ENCODE measurements at places on chromosomes 2 and 18.
A peak's percentile ranks its signal among the peaks of the same experiment; 100 is the strongest.

- no peak for DNase-seq
Measured at GRCh38 chr2:106129592-106129991, 64.5 kb downstream of the UXS1 start.

DNA sequence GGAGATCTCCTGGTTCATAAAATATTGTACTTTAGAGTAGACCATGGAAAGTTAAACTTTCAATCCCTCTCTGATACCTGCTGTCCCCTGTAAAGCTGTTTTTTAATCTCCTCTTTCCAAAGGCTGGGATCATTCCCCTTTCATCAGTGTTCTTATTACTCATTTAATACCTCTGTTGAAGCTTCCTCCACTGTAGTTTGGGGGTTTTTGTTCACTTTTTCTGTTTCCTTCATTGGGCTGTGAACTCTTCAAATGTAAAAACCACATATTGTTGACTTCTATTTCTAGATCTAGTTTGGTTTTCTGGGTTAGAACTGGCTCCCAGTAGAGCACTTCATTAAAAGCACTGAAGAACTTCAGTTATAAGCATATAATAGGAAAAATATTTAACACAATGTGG lies 598.1 kb downstream of the RNF144A start:
- no peak for DNase-seq

- DNase-seq, result no peak
Measured at GRCh38 chr2:144894612-144895599, 375.0 kb upstream of the ZEB2 start.

DNA sequence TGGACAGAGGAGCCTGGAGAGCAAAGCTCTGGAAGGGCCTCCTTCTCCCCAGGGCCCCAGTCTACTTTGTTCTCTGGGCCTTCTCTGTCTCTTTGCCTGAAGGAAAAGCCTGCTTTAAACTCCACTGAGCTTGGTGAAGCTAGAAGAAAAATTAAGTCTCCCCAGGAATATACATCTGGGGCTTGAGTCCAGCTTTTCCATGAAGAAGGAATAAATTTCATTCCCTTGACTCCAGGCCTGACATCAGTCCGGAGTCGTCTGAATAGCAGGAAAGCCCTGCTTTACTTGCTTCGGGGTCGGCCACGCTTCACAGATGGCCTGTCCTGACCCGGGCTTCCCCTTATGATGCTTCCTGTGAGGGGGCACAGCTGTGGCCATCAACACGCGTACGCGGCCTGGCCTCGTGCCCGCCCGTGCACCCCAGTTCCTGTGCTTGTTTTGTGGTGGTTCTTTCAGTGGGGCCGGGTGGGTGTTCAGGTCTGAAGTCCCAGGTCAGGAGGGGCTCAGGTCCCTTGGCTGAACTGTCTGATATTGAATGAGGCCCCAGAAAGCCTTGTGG lies 73.6 kb downstream of the ACOXL start:
- no peak for DNase-seq

GRCh38 chr18:23421277-23421676 lies 31.8 kb upstream of the RIOK3 start:
- DNase-seq, result no peak

GRCh38 chr2:160355080-160355479 lies 138.5 kb downstream of the RBMS1 start:
- DNase-seq, result no peak

GRCh38 chr2:12507295-12507694 lies 209.4 kb upstream of the TRIB2 start:
- peak; percentile 55 for DNase-seq

- no peak for DNase-seq
Measured at GRCh38 chr2:11983870-11984269, 237.4 kb downstream of the LPIN1 start.

DNA sequence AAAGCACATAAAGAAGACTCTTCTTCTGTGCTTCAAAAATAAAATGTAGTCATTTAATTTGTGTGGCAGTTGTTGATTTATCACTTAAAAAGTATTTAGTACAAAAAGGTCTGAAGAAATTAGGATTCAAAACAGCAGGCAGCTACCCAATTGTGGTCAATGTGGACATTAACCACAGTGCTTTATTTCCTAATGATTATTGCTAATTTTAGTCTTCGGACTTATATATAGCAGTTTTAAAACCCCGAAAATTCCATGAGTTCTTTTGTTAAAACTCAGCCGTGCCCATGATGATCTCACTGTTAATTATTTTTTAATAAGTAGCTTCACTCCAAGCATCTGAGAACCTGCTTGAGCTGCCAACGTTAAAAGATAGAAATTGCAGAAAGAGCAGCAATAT lies 594.3 kb downstream of the STK39 start:
- DNase-seq, result no peak

GRCh38 chr2:216029416-216030129 lies 16.2 kb upstream of the MREG start:
- no peak for DNase-seq

- no peak for DNase-seq
Measured at GRCh38 chr2:211877061-211877460, 661.5 kb downstream of the ERBB4 start.

All from stimulated activated CD4-positive, alpha-beta T cell treated with anti-CD3 and anti-CD28 coated beads, Interleukin-15, amount 100 ng/mL, for 1 hour (primary cell).